ENCODE measurements at places on chromosomes 2 and 18.

DNA sequence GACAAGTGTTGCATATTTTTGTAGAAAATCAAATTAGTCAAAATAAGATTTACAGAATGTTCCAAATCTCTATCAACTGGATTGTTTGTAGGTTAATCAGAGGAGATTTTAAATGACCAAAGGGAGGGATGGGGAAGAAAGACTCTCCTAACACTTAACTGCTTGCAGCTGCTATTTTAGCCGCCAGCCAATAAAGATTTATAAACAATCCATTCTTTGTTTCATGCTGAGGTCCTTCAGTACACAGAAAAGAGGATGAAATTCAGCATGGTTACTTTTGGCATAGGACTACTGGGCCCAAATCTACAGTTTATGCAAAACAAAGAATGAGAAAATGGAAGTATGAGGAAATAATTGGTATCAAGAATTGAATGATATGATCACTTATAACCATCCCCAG lies 86.4 kb upstream of the FN1 start:
- no peak for DNase-seq

DNA sequence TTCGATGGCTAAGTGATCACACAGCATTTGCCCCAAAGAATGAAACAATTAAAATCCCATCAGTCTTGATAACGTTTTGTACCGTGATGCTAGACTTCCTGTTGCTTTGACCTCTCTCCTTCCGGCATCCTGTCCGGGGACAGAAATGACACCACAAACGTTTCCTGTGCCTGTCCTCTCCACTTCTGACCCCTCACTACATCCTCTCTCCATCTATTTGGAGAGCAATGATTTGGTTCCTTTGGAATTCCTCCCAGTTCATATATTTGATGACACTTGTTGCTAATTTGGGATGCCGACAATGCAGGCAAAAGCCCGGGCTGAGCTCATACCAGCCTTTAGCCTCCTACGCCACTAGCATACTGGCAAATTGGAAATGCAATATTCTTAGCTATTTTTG lies 151.2 kb upstream of the CCDC68 start:
- no peak for DNase-seq

- no peak for DNase-seq
Observed at GRCh38 chr2:145930318-145930717, 1410.4 kb upstream of the ZEB2 start.

DNA sequence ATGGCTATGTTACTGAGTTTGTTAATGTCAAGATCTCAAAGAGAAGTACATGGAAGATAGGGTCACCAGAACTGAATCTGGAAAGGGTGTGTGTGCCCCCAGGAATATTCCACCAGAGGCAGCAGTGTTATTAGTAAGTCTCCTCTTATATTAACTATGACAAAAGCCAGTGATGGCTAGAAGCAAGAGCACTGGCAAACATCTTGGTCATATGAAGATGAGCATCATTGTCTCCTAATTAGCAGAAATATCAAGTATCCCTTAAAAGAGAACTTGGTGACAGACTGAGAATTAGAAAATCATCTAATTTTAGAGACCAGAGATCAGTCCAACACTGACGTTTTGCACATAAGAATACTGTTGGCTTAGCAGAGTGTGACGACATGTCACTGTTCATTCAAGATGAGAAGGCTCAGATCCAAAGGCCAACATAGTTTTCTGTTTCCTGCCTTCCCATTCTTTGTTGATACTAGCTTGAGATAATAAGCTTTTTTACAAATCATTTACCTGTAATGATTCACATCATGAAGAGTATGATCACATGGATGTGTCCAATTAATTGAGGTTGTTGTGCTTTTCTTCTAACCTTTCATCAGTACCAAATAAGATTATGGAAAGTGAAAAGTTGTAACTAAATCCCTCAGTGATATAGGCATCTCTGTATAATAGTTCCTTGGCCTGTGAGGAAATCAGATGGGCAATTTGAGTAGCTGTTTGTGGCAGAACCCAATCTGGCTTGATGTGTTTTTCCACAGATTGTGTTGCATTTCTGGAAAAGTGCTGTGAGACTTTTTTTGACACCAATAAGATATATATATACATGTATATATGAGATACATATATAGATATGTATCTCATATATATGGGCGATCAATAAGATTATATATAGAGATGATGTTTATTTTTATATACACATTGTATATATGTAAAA lies 44.5 kb downstream of the MAPRE2 start:
- DNase-seq = no peak

Measured in H9 (cell line).